Mesenteric fat pad (tissue), 1 donor: ENCODE measurements at places on chromosomes 3 and 15.
A peak's percentile ranks its signal among the peaks of the same experiment; 100 is the strongest.

DNA sequence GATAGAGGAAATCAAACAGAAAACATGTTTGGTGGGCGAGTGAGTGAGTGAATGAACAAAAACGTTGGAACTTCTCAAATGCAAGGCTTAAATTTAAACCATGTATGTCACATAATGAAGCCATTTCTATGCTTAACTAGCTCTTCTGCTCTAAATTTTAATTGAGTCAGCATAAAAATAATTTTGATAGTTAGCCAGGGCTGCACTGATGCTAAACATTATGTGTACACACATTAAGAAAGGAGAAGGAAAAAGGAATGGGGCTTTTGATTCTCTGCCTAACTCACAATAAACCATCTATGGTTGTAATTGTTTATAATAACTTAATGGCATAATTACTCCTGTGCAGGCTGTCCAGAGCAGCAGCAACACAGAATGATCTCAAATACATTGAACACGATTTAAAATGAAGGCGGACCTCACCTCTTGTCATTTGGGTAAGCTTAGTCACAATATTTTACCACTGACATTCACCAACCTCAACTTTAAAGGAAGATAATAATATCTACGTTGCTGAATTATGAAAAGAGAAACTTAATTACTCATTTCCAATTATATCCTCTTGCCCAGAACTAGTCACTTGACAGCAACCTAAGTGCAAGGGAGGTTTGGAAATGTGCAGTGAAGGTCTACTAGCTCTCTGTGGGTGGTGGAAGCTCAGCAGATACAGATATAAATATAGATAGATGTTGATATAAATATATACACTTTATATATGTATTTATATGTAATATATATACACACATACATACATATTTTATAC, 318.4 kb upstream of the TRIM42 start:
- DNase-seq, result no peak

DNA sequence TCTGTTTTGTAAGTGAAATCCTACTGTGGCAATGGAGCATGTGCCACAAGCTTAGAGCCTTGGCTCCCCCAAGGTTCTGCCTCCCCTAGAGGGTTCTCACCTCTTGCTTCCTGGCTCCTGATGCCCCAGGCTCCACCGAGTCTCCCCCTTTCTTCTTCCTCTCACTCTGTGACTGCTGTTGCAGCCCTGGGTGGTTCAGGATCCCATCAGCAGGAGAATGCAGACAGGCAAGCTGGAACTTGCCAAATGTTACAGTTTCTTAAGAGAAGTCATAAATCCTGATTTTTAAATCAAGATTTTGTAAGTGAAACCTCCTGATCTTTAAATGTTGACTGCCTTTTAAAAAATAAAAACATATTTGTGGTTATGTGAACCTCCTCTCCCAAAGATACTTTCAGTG, 133.9 kb downstream of the CCNL1 start:
- DNase-seq, result no peak

- DNase-seq, result no peak
These were observed 3.5 kb upstream of the MEF2A start for GRCh38 chr15:99562238-99562637.

DNA sequence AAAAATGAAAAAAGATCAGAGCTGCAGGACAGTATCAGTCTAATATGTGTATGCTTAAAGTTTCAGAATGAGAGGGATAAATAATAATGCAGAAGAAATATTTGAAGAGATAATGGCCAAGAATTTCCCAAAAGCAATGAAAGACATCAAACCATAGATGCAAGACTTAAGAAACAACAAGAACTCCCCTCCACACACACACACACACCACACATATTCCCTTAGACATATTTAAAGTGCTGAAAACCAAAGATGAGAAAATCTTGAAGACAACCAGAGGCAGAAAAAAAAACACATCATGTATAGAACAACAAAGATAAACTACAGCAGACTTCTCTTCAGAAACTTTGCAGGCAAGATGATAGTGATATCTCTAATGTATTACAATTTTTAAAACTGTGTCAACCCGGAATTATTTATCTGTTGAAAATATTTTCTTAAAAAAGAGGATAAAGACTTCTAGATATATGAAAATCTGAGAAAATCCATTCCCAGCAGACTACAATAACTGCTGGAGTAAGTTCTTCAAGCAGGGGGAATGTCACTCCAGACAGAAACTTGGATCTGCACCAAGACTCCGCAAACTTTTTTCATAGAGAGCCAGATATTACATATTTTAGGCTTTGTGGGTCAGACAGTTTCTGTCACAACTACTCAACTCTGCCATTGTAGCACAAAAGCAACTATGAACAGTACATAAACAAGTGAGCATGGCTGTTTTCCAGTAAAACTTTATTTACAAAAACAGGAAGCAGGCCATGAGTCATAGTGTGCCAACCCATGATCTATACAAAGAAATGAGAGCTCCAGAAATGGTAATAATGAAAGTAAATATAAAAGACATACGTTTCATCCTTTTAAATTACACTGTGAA, 223.4 kb upstream of the CGNL1 start:
- no peak for DNase-seq

GRCh38 chr3:71421820-71422566, 161.5 kb downstream of the FOXP1 start:
- DNase-seq, result no peak

DNA sequence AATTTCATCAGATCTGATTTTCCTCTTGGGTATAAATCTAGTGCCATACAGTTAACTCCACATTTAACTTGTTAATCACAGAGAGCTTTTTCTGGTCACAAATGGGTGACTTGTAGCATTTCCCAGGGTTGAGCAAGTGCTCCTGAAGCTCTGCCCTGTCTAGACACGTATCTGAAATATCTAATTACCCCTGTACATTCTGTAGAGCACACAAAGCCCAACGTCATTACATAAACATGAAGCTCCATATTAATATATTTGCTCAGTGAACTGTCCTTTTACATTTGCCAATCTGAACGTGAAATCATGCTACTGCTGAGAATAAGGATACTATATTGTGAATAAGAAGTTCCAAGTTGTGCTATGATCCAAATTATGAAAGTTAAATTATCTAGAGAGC, 49.0 kb downstream of the THBS1 start:
- DNase-seq, result no peak

DNA sequence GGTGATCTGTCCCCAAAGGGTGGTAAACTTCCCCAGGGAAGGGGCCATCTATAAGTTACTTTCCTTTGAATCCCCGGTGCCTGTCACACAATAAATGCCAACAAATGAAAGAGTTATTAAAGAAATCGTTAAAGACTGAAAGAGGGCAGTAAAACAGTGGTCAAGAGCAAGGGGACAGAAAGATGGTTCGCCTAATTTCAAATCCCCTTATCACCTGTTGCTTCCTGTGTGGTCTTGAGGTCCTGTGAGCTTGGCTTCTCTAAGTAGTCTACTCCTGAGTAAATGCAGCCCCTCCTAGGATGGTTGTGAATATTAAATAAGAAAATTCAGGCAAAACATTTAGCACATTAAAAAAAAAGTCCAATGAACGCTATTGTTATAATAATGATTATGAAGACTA, 225.7 kb upstream of the ADAMTS9 start:
- DNase-seq, result no peak

DNA sequence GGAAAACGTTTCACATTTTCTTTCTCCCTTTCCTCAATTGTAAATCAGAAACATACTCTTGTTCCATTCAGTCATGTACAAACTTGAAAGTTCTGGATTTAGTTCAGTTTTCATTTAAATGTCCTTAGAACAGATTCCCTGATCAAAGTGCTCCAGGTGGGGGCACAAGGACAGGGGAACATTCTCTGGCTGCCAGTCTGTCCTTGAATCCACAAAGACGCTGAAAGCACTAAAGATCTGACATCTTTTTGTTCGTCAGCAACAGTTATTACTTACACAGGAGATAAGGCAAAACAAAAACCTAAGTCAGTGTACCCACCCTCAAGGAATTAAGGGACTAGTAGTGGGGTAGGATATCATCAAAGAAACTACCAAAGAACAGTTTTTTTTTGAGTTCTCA, 139.2 kb downstream of the GHSR start:
- DNase-seq, result no peak

- no peak for DNase-seq
These were observed 1073.5 kb downstream of the NAALADL2 start for GRCh38 chr3:175932586-175932985.

DNA sequence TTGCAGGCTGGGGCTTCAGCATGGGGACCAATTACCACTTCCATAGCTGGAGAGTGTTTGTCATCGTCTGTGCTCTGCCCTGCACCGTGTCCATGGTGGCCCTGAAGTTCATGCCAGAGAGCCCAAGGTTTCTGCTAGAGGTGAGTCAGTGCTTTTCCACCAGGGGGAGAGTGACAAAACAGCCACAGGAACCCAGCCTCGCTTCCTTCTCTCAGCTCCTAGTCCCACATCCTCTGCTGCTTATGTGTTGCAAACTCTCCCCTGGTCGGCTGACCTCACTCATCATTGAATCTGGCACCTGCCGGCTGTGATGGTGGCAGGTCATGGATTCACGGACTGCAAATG, 158.3 kb downstream of the SV2B start:
- no peak for DNase-seq

DNA sequence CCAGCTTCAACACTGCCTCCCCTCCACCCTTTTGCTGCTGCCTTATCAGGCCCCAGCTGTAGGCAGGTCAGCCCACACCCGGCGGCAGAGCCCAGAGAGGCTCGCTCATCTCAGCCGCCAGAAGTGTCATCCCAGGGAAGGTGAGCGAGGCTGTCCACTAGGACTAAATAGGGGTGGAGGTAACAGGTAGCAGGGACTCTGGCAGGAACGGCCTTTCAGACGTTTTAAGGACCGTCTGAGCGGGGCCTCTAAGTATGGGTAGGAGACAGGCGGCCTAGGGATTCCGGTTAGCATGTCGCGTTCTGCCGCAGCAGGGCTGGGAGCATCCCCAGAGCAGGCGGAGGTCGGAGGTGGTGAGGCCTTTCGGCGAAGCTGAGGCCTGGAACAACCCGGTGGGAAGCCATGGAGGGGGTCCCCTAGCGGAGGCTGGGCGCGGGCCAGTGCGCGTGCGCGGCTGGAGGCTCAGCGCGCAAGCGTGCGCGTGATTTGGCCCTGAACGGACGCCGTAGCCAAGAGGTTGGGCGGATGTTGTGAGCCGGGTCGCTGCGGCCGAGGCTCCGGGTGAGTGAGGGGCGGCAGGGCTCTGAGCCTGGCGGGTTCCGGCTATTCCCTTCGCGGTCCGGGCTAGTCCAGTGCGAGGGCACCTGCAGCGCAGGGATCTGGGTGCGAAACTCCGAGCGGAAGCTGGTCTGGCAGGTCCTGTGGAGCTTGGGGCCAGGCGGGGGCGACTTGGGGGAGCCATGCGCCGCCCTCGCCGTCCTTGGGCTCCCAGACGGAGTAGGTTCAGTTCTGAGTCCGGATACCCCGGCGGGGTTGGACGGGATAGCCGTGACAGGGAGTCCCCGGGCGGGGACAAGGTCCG, at the start of the genes MST1 and RNF123:
Gene MST1, minus strand, starts transcription at position 429 of the 862 bp plus-strand sequence. CDS start 783 bp downstream, outside the sequence.
Gene RNF123, plus strand, starts transcription at position 512 of the 862 bp plus-strand sequence. CDS start 1,609 bp downstream, outside the sequence.
- DNase-seq, result peak; percentile 97

GRCh38 chr3:179949869-179950268, 86.9 kb downstream of the PEX5L start:
- DNase-seq, result no peak

DNA sequence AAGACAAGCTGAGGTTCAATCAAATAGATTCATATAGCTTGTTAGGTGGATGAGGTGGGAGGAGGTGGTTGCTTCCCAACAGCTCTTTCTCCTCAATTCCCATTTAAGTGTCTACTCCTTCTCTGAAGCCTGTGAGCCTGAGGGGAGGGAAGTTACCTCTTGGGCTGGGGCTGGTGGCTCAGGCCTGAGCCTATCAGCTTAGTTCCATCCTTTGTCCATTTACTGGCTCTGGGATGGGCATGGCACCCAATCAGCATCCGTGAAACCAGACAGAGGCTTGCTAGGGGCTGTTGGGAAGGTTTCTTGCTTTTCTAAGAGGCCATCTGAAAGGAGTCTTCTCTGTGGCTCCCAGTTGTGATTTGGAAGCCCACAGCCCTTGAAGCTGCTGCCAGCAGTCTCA, 57.3 kb downstream of the TAMM41 start:
- no peak for DNase-seq

DNA sequence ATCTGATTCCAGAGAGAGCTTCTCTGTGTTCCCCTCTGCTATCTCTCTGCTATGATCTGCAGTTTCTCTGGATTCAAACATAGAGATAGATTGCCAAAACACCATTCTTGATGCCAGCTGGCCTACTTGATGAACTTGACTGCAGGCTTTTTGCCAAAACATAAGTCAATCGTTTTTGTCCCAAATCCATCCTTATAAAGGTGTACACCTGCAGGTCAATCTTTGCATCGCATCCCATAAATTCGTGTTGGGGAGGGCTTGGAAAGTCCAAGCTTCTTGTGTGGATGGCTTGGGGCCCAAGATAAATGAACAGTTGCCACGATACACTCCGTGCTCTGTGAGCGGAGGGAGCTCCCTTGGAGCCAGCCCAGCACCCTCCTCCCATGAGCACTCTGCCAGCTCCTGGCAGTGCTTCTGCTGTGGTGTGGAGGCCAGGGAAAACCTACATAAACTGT, 2.7 kb downstream of the CERS3 start:
- no peak for DNase-seq

- no peak for DNase-seq
These were observed 62.7 kb upstream of the MRPS22 start for GRCh38 chr3:139281096-139281495.

GRCh38 chr3:8736436-8736835, 2.8 kb downstream of the CAV3 start:
- DNase-seq, result no peak

- DNase-seq, result no peak
These were observed 106.4 kb downstream of the FBLN2 start for GRCh38 chr3:13655061-13655913.

DNA sequence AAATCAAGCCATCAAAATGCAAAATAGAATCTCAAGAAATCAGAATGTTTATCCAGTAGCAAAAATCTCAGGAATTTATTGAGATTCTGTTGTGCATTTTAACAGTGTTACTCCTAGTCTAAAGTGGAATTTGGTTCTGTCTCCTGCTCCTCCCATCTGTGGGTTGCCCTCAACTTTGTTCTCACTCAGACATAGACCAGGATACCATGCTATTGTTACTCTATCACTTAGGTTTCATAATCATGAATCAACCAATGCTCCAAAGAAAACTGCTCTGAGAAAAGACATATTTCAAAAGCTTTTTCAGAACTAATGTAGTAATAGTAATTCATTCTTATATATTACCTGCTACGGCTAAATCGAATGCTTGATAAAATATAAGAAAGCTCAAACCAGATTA, 274.7 kb downstream of the RBMS3 start:
- no peak for DNase-seq

GRCh38 chr15:75545064-75545463, 34.1 kb downstream of the PTPN9 start:
- DNase-seq, result no peak

DNA sequence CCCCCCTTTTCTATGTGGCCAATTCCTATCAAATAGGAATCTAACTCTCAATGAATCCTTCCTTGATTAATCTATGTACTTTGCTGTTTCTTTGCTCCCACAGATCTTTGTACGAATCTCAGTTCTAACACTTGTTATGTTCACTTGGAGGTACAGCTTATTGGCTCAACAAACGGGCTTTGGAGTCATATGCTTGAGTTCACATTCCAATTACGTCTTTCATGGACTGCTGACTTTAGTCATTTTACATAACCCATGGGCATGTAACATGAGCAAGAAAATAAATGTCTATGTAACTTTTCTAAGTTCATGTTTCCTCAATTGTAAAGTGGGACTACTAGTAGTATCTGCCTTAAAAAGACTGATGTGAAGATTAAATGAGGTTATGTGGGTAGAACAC, 123.2 kb upstream of the TBC1D5 start:
- no peak for DNase-seq
